ENCODE measurements at places on chromosomes 7 and 10. TPM values are rescaled to one million over a fixed set of nuclear protein-coding genes. Genes with fewer than 3 reads are reported as not detected.

Gene LBX1
- not detected for polyA plus RNA-seq

- DNase-seq = no peak
These were observed 28.5 kb downstream of the ZMIZ1 start for GRCh38 chr10:79097021-79097872.

DNA sequence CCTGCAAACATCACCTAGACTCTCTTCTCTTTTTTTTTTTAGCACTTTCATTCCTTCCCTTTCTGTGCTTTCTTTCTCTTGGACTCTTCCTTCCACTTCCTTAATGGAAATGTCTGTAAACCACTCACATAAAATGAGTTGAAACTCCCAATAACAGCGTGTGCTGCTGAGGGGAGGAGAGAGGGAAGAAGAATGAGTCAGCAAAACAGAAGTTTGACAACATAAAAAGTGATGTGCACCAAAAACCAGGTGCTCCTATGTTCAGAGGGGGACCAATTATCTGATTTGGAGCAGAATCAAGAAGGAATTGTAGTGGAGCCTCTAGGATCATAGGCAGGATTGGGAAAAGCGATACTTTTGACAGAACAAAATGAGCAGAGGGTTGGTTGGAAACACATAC is 712.1 kb upstream of the IGFBP3 start:
- no peak for DNase-seq

- DNase-seq = no peak
These were observed 972.6 kb downstream of the KCNMA1 start for GRCh38 chr10:76665029-76665428.

- no peak for DNase-seq
These were observed 138.6 kb downstream of the GALNT17 start for GRCh38 chr7:71270558-71270957.

DNA sequence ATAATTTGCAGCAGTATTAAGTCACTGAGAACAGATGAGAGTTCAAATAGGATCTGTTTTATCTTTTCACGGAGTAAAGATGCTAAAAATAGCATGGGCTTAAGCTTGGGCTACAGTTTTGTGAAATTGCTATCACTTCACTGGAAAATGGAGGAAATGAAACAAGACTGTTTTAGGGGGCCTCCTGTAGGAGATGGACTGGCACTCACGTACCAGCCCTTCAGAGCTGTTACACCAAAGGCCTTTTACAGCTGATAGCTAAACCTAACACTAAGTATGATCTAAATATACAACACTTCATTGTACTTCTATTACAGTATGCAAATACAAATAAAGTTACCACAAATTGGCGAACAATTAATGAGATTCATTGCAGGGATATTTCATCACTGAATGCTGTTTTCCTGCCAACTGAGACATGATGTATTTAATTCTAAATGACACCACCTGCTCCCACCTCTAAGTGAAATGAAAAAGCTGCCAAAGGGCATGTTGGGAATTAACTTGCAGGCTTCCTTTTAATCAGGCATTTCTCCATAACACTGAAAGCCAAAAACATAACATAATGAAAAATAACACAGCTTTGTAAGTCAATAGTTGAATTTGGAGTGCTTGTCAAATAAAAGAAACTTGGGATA is 304.5 kb upstream of the LRRN3 start:
- no peak for DNase-seq

- no peak for DNase-seq
These were observed 171.6 kb upstream of the MKI67 start for GRCh38 chr10:128297709-128298378.

- no peak for DNase-seq
These were observed 56.0 kb upstream of the GLI3 start for GRCh38 chr7:42292991-42293521.

DNA sequence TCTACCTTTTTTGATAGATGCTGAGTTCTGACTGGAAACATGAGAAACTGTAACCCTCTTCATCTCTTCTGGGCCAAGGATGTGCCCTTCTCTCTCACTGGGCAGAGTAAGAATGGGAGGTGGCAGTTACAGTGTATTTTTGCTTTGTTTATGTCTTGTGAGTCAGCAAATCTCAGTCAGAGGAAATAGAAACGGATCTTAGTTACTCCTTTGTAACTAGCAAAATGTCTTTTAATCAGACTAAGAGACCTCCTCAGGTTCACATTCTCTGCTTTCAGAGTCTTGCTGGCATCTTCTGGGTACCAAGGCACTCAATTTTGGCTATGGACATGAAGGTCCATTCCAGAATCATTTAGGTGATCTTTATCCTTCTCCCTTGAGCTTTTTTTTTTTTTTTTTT is 70.9 kb downstream of the HHEX start:
- no peak for DNase-seq

Measured in kidney (tissue), 22 donors.